ENCODE measurements at places on chromosomes 3 and 15.

- no peak for DNase-seq
Measured at GRCh38 chr15:48273049-48273448, 58.2 kb upstream of the DUT start.

- DNase-seq: no peak
Measured at GRCh38 chr3:181176601-181177000, 187.1 kb upstream of the DNAJC19 start.

- no peak for DNase-seq
Measured at GRCh38 chr3:186922224-186922623, 8.1 kb upstream of the ST6GAL1 start.

- no peak for DNase-seq
Measured at GRCh38 chr15:67307889-67308597, 53.5 kb downstream of the IQCH start.

GRCh38 chr15:68417897-68418296 lies 14.1 kb downstream of the ITGA11 start:
- no peak for DNase-seq

GRCh38 chr3:151439652-151440125 lies 21.2 kb downstream of the IGSF10 start:
- DNase-seq: no peak

GRCh38 chr15:85168642-85169173 lies 187.1 kb downstream of the PDE8A start:
- no peak for DNase-seq

GRCh38 chr15:33066584-33066983 lies 127.9 kb downstream of the FMN1 start:
- no peak for DNase-seq

DNA sequence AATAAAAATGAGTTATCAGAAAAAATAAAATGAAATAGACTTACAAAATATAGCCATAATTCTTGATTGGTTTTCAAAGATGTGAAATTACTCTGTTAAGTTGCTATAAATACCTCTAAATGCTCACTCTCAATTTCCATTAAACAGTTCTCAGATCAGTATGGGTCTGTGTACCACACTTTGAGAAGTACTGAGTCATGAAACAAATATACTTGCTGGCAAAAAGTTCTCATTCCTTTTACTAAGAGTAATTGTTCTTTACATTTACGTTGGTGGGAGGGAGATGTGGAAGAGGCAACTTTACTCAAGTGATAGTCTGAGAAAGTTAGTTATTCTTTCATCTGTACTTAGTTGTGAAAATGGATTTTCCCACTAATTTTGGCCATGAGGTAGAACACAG lies 96.3 kb downstream of the ZNF385D start:
- DNase-seq: no peak

DNA sequence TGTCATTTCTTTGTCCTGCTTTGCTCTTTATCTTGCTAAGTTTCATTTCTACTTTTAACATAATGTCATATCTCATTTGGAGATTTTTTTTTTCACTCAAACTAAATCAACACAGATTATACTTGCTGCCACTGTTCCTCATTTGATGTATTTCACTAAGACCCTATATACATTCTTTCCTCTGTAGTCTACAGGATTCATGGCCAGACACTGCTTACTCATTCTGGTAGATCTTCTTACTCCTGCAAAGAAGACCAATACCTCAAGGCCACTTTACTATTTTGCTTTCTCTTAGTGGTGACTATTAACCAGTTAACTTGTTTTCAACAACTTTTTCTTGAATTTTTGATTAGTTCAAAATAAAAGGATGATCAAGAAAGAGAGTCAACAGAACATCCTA lies 26.6 kb downstream of the SLC24A5 start:
- no peak for DNase-seq

GRCh38 chr15:97745481-97746071 lies 214.9 kb upstream of the ARRDC4 start:
- DNase-seq: no peak

DNA sequence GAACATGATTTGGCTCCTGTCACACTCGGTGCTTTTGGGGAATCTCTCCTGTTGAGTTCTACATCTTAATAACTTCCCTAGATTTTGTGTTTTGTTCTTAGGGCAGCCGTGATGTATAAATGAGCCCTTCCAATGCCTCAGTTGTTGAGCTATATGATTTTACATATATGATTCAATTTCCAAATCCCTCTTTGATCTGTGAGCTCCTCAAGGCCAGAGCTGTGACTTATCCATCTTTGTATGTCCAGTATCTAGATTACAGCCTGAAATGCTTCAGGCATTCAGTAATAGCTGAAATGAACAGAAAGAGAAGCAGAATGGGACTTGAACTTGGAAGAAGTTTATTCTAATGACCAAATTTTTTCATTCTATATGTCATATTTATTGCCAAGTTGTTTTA lies 26.6 kb downstream of the CGGBP1 start:
- no peak for DNase-seq

DNA sequence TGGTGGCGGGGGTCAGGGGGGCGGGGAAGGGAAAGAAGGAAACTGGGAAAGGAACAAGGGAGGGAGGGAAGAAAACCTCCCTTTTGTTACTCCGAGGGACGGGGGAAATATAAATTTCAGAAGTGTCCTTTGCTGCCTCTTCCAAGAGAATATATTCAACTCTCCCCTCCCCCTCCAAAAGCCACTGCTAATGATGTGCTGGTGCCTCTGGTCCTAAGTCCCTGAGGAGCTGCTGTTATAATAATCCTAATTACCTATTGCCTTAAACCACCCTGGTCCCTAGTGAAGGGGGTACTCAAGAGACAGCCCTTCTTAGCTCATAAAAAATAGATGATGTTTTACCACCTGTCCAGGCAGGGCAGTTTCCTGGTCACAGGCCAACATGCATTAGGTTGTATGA lies 118.3 kb upstream of the TRIM42 start:
- DNase-seq: no peak

GRCh38 chr15:98786717-98787116 lies 138.4 kb downstream of the IGF1R start:
- DNase-seq: no peak

DNA sequence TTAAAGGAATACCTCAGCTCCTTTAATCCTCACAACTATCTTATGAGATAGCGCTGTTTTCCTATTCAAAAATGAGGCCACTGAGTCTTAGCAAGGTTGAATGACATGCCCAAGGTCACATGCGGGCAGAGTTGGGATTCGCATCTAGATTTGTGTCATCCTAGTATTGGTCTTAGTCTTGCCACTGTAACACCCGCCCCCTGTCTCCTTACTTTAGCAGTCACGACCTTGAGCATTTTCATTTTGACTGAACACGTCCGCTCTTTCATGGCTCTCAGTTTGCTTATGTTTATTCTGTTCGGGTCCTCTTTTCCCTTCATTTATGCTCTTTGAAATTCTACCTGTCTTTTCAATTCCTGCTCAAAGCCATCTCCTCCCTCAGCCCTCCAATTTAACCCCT lies 112.5 kb upstream of the CADPS start:
- no peak for DNase-seq

DNA sequence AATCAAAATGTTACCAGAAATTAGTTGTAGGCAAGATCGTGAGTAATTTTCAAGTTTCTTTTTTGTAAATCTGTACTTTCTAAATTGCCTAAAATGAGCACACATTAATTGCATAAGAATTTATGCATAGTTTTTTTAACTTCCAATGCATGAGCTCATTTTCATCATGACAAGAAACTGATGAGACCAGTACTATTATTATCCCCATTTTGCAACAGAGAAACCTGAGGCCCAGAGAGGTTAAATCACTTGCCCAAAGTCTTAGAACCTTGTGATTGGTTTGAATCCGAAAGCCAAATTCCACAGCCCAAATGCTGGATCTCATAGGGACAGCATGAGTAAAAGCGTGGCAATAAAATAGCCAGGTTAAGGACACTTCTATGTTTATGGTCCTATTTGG lies 274.7 kb downstream of the ERC2 start:
- no peak for DNase-seq

- no peak for DNase-seq
Measured at GRCh38 chr3:113173102-113173501, 38.3 kb upstream of the BOC start.

GRCh38 chr3:40109641-40110490 lies 199.6 kb upstream of the EIF1B start:
- no peak for DNase-seq

GRCh38 chr3:126087552-126088175 lies 3.7 kb upstream of the SLC41A3 start:
- no peak for DNase-seq

GRCh38 chr15:44584162-44584749 lies 47.3 kb downstream of the EIF3J start:
- DNase-seq: no peak

GRCh38 chr15:84979651-84980050 lies 2.0 kb upstream of the PDE8A start:
- DNase-seq: no peak

- no peak for DNase-seq
Measured at GRCh38 chr15:43517354-43518196, at the start of gene MAP1A. MAP1A (plus strand) TSS chr15:43517608; CDS start chr15:43521474, 3,866 bp downstream.

All from RWPE2 (cell line).